Nephron progenitor cell (in vitro differentiated cells): ENCODE measurements at places on chromosomes 6 and 20.

DNA sequence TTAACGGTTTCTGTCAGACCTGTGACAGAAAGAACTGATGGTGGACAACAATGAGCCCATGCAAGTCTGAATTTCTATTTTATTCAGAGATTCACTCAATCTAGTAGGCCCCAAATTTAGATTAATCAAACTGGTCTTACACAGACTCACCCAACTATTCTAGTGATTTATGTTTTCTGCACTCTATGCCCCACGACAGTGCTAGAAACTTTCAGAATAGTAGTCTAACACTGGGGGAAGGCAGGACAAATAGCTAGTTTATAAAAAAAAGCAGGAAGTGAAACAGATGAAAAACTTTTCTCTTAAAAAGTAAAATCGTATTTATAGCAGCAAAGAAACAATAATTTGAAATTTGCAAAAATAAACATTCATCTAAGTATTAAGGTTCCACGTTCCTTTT, 5.0 kb downstream of the TCP11 start:
- DNase-seq = no peak

- DNase-seq = no peak
Measured at GRCh38 chr20:60402189-60403058, 444.2 kb downstream of the CDH26 start.

DNA sequence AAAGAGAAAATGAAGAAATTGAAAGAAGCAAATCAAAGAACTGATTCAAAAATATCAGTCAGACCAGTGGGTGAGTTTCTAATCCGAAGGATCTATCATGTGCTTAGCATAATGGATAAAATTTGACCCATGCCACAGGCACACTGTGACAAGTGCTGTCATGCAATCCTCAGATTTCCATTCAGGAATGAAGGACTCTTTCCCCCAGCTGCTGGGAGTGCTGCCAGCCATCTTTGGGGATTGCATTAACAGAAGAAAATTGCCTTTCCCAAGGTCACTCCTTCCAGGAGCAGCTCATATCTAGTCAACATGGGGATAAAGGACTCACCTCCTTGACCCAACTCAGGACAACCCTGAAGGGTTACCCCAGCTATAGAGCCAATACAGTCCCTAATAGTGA, 316.7 kb upstream of the TBX18 start:
- DNase-seq = no peak

DNA sequence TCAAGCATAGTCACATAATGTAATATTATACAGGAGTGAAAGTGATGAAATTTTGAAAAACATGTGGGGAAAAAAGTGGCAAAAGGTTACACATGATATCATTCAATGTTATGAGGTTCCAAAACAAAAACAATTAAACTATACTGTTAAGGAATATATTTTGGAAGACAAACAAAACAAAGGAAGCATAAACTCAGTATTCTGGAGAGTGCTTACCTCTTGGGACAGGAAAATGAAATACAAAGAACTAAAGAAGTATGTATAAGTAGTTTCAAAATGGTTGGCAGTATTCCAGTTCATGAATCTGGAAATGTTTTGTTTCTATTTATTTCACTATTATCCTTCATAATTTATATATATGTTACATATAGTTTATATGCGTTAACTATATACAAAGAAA, 213.5 kb downstream of the MOXD1 start:
- no peak for DNase-seq

- no peak for DNase-seq
Measured at GRCh38 chr6:134435814-134436280, 117.9 kb upstream of the SGK1 start.

- DNase-seq = no peak
Measured at GRCh38 chr6:72826744-72827438, 205.0 kb downstream of the KCNQ5 start.

- DNase-seq = no peak
Measured at GRCh38 chr6:160088784-160089533, 32.7 kb upstream of the SLC22A1 start.

DNA sequence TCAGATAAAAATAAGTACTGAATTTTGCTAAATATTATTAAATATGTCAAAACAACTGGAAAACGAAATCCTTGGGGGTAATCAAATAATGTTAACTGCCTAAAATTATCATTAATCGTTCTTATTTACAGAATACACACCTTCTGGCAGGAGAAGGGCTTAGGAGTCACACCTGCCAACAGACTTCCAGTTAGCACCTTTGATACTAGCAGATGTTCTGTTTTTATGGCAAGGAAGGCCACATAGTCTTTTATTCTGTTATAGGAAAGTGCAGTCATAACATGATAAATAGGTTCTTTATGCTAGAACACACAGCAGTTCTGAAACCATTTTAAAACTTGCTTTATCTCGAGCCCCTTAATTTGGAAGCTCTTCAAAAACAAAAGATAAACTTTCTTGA, 464.1 kb downstream of the UTRN start:
- DNase-seq = no peak

DNA sequence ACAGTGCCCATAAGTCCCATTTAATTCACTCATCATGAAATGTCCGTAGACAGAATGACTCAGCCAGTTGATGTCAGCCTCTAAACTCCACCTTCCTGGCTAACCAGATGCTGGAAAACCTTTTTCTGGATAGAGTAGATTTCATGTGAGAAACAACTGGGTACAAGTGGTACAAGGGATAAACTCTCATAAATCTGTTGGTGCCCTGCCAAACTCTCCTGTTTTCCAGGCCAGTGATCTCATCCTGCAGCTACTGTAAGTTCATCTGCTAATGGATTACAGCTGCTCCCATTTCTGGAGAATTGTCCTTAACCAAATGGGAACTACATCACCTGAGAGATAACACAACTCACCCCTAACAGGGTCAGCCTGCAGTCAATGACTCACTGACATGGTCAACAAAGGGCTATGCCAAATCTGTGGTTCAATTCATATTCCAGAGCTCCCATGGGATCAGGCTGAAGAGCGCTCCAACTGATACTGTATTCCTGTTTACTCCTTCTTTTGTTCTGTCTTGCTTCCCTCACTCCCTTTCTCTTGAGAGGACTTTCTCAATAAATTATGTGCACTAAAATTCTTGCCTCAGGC, 210.1 kb upstream of the HDDC2 start:
- DNase-seq = no peak

DNA sequence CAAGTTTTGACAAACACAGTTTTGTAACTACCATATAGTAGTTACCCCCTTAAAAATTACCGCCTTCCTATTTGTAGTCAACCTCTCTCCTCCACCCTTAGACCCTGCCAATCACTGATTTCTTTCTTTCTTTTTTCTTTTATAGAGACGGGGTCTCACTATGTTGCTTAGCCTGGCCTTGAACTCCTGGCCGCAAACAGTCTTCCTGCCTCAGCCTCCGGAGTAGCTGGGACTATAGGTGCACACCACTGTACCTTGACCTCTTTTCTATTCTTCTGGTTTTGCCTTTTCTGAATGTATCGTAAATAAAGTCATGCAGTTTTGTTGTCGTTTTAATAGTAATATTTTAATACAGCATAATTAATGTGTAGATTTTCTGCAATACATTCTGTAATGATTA, 460.3 kb downstream of the EPM2A start:
- DNase-seq = no peak

GRCh38 chr20:58005581-58006345, 222.7 kb downstream of the ANKRD60 start:
- DNase-seq = no peak

GRCh38 chr20:46416421-46416820, 10.0 kb upstream of the ELMO2 start:
- DNase-seq = no peak

GRCh38 chr6:122322824-122323223, 76.6 kb upstream of the HSF2 start:
- no peak for DNase-seq

GRCh38 chr6:5277589-5277988, 16.3 kb downstream of the FARS2 start:
- no peak for DNase-seq

GRCh38 chr6:49151461-49151860, 311.6 kb downstream of the MMUT start:
- DNase-seq = no peak

- no peak for DNase-seq
Measured at GRCh38 chr6:17033746-17034145, 68.1 kb upstream of the STMND1 start.

DNA sequence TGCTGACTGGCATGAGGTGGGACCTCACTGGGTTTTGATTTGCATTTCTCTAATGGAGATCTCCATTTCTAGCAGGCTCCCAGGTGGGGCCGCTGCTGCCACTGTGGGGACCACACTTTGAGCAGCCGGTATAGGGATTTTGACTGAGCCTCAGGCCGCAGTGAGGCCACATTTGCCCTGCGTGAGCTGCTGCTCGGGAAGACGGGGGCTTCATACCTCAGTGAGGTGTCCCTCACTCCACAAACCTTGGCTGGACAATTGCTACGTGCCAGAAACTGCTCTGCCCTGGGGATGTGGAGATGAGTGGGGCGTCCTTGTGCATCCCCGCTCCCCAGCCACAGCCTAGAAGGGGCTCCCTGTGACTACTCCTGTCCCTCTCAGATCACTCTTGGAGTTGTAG, 134.3 kb downstream of the ANKRD60 start:
- DNase-seq = no peak

GRCh38 chr6:136764517-136764993, 27.7 kb downstream of the MAP3K5 start:
- no peak for DNase-seq

GRCh38 chr6:126054258-126054702, 67.9 kb downstream of the TRMT11 start:
- no peak for DNase-seq

DNA sequence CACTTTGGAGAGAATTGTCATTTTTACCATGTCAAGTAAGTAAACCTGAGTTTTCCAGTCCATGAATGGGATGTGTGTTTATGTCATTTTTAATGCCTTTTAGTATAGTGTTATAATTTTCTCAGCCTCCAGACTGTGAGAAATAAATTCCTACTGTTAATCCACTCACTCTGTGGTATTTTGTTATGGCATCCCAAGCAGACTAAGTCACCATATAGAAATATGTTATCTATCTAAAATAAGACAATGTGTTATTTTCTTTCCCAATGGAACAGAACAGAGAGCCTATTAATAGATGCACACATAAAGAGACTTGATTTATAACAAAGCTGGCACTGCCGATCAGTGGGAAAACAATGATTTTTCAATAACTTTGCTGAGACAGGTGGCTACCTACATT, 70.2 kb upstream of the SLC4A11 start:
- no peak for DNase-seq

DNA sequence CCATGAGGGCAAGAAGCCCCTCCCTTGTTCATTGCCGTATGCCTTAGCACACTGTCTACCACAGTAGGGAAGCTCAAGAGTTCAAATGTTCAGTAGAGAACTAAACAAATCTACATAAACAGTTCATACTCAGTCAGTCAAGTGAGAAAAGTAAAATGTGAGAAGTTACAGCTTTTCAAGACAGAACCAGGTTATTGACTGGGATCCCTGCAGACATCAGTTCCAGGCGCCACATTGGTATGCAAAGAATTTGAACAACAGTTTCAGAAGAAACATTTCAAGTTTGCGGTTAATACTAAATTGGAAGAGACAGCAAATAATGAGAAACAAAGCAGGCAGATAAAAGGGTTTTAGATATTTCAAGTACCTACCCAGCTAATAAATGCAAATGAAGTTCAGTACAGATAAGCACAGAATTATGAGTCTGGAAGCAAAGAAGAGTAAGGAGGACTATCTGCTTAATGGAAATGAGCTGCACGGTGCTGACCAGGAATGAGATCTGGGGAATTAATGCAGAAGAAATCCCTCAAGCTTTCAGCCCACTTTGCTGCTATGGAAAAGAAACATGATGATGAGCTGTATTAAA, 246.2 kb downstream of the HACE1 start:
- DNase-seq = no peak

- DNase-seq = no peak
Measured at GRCh38 chr6:75613056-75613501, 11.4 kb downstream of the SENP6 start.

DNA sequence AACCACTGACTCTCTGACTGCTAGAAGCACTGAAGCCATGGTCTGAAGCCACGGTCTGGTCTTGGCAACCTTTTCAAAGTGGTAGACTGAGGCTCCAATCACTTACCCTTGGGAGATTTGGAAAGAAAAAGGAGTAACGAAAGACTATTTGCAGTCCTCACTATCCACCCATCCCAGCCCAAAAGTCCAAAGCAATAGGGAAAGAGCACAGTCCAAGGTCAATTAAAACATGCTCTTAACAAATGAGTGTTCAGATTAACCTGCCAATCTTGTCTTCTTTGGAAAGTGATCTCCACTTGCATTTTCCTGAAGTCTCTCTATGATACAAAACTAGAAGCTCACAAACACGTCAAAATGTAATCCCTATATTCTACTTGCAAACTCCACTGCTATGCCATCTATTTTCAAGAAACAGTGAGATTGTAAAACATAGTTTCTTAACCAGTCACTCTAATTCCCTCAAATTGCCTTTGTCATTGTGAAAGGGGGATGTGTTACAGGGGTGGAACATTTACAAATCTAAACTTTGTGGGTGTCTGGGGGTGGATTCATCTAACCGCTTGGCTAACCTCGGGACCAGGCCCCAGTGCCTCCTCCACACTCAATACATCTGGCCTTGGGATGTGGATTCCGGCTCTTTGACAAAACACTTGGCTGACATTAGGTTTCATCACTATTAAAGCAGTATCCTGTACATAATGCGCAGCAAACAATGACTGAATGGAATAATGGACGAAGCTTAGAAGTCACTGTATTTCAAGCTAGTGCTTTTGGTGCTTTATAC, 56.4 kb downstream of the B4GALT5 start:
- DNase-seq = no peak

DNA sequence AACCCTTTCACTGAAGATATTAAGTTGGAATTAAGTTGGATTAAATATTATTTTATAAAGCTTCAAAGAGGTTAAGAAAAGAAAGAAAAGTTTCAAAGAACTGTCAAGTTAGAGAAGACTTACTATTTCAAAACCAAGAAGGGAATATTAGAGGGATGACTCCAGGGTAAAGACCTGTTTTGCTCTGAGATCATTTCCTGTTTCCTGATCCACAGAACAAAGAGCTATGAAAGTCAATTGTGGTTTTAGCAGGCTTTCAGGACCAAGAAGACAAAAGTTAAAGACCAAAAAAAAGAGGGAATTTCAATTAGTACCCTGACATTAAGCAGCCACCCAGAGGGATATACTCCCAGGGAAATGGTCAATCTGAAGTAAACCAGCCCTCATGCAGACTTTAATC, 19.4 kb downstream of the ESF1 start:
- no peak for DNase-seq

DNA sequence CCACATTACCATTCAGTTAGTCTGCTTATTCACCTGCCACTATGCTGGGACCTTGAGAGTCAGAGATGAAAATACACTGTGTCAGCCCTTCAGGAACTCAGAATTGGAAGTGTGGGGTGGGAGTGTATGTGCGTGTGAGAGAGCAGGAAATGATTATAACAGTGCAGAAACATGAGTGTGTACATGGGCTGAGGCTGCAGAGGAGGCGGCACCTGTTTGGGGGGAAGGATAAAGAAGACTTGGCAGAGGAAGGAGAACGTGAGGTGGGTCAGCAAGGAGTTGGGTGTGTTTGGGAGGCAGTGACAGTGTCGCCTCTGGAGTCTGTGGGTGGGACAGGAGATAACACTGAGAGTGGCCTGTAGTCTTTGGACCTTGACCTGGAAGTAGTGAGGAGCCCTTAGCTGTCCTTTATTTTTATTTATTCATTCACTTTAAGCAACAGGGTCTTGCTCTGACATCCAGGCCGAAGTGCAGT, 3.1 kb downstream of the CHMP4B start:
- no peak for DNase-seq

GRCh38 chr20:3800256-3800877, 4.3 kb downstream of the CDC25B start:
- DNase-seq = no peak

GRCh38 chr6:37399131-37399530, 33.9 kb upstream of the CMTR1 start:
- DNase-seq = no peak

GRCh38 chr6:149259753-149260152, 57.8 kb upstream of the TAB2 start:
- DNase-seq = no peak
